ENCODE measurements at places on chromosomes 4 and X.
A peak's percentile ranks its signal among the peaks of the same experiment; 100 is the strongest.

DNA sequence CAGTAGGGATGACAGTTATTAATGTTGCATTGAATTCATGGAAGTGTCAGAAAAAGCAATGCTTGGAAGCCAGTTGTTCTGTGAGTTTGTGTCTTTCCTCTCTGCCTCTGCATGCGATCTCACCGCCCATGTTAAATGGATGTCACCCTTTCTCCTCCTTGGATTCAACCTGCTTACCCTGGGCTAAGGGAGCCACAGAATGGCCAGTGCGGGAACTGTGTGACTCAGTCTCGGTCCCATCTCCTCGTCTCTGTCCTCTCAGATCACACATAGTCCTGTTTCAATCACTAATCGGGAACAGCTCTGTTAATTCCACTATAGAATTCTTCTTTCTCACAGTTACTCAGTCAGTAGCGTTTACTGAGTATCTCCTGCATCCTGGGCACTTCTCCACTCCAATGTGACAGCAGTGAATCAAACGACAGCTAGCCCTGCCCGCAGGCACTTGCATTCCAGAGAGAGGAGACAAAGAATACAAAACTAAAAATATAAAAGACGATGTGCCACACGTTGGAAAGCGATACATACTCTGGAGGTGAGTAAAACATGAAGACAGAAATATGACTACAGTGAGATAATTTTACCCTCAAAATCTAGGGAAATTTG lies 53.6 kb upstream of the TLR3 start:
- DNase-seq = no peak

- no peak for DNase-seq
These were observed 217.4 kb upstream of the AADAT start for GRCh38 chr4:170307182-170307581.

DNA sequence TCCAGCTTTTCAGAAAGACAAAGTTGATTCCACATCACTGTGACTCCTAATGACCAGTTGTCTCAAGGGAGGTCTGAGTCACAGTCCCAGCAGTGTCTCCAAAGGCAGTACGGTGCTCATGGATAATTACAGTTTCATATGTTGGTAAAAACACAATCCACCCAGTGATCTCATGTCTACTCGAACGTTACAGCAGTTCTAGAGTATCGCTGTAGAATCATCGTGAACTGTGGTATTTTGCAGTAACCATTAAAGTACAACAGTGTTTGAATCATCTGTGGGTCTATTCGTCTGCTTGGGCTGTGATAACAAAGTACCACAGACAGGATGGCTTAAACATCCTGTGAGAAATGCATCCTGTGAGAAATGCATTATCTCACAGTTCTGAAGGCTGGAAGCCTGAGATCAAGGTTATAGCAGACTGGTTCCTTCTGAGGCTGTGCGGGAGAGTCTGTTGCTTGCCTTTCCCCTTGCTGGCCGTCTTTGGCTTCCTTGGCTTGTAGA lies 121.1 kb upstream of the SORBS2 start:
- no peak for DNase-seq

GRCh38 chr4:148053298-148054003 lies 321.6 kb downstream of the ARHGAP10 start:
- no peak for DNase-seq

- no peak for DNase-seq
These were observed 122.4 kb downstream of the KIT start for GRCh38 chr4:54780149-54780495.

DNA sequence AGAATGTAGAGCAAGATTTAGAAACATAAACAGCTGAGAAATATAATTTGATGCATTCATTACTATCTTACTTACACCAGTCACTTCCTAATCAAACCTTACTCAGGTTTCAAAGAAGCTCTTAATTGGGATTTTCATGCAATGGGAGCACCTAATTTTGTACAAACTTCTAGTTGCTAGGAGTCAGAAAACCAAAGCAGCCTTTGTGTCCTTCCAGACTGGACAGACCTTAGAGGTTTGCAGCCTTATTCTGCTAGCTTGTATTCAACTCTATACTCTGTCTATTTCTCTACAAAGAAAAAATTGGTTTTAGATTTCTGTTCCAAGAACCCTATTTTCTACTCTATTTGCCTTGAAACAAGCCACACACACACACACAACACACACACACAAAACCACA lies 19.4 kb downstream of the GABRA2 start:
- DNase-seq = no peak

DNA sequence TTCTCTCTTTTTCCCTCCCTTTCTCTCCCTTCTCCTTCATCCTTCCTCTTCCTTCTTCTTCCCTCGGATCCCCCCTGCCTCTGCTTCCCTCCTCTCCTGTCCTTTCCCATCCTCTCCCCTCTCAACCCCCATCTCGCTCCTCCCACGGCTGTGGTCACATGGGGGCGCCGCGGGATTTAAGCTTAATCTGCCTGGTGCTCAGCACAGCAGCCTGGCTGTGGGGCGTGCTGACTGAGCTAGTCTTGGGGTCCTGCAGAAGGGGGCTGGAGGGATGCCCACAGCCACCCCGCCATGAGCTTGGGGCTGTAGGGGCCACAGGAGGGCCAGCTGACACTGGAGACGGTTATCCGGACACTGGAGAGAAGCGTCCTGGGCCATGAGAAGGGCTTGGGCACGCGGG lies 10.7 kb downstream of the SMIM10L2A start:
- no peak for DNase-seq

GRCh38 chr4:139956507-139957017 lies 197.4 kb downstream of the MAML3 start:
- DNase-seq = no peak

- no peak for DNase-seq
These were observed 71.6 kb downstream of the ADAM29 start for GRCh38 chr4:174989791-174990190.

DNA sequence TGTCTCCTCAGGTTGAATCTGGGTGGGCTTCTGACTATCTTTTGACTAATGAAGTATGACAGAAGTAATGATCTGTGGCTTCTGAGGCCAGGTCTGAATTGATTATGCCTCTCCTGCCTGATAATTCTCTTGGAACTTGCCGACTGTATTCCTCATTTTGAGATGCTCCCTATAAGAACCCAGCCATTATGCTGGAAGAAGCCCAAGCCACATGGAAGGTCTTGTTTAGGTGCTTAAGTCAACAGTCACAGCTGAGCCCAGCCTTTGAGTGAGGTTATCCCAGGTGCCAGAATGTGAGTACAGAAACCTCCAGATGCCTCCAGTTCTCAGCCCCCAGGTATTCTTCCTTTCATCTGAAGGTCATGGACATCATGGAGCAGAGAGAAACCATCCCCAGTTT lies 456.6 kb downstream of the IL15 start:
- DNase-seq = no peak

GRCh38 chrX:129759576-129760061 lies 20.1 kb upstream of the SASH3 start:
- no peak for DNase-seq

GRCh38 chrX:109830157-109830703 lies 97.2 kb upstream of the ACSL4 start:
- DNase-seq = no peak

DNA sequence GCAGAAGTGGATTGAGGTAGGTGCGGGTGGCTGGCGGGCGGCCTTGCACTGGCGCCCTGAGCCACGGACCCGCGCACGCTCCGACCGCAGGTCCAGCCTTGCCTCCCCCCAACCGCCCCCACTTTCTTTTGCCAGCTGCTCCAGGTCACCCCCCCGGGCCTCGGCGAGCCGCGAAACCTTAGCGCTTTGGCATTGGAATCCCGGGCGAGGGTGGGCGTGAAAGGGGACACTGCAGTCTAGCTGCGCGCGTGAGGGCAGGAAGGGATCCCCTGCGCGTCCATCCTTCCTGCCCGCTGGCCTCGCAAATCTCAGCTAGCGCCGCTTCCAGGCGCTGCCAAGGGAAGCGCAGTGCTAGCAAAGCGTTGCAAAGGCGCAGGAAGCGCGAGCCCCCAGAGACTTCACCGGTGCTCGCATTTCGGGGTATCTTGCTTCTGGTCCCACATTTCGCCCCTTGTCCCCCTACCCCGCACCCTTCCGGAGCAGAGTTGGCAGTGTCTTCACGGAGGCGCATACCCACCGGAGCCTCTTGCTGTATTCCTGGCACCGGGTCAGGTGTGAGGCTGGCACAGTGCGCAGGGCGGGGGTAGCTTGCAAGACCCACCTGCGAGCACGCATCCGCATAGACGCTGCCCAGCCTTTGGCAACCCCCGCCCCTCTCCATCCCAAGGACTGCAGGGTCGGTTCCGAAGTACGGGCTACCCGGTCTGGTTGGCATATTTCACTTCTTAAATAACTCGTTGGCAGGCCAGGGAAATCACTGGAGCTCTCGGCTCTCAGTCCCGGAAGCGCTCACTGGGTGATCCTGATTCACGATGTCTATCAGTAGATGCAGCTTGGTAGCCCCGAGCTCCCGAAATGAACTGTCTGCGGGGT lies 104.4 kb downstream of the UCHL1 start:
- peak; percentile 43 for DNase-seq

DNA sequence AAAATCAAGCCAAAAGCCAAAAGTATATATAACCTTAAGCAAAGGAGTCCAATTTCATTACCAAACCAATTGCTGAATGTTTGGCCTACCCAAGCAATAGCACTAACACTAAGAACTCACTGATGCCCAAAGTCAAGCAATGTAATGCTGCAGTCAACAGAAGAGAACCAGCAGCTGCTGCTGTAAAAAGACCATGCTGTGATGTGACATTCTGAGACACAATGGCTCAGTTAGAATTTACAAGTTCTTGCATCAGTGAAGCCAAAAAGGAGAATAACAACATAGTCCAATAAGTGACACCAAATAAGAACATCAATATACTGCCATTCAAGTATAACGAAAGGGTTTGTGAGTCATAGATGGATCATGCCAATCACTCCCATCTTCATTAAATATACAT lies 514.0 kb upstream of the DIAPH2 start:
- no peak for DNase-seq

- no peak for DNase-seq
These were observed 49.3 kb upstream of the CD40LG start for GRCh38 chrX:136598631-136599030.

DNA sequence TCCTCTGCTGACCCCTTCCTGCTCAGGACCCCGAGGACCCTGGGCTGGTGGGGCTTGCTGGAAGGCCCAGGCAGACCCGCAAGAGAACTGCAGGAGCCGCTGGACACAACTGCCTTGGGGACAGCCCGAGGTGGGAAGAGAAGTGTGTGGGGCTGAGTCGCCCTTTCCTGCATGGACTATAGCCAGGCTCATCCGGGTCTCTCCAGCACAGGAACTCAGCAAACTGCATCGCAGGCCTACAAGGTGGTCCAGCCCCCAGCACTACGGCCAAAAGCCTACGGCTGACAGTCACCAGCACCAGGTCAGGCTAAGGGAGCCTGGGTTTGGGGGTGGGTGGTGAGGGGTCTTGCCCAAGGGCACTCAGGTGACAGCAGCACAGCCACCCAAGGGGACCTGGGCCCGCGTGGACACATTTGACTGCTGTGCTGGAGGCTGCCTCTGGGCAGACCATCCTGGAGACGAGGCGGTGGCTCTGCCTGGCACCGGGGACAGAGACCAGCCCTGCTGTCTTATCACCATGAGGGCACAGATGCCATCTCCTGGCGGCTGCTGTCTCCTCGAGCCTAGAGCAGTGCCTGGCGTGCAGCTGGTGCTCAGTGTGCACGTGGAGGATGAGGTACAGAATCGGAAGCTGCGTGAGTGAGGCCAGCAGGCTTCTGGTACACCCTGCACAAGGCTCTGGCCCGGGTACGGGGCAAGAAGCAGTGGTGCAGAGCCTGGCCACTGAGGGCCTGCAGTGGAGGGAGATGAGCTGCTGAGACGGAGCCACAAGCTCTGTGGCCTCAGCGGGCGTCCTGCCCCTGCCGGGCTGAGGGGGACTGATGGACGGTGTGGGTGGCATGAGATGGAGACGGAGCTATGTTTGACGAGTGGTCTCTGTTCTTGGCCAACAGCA lies 15.1 kb downstream of the LRPAP1 start:
- no peak for DNase-seq

GRCh38 chrX:44459501-44459900 lies 83.2 kb downstream of the FUNDC1 start:
- DNase-seq = no peak

GRCh38 chr4:139014371-139015268 lies 961 bp upstream of the NOCT start:
- DNase-seq = peak; percentile 71

- DNase-seq = no peak
These were observed 158.9 kb downstream of the GC start for GRCh38 chr4:71625005-71625404.

GRCh38 chr4:26909369-26909768 lies 48.7 kb downstream of the STIM2 start:
- no peak for DNase-seq

DNA sequence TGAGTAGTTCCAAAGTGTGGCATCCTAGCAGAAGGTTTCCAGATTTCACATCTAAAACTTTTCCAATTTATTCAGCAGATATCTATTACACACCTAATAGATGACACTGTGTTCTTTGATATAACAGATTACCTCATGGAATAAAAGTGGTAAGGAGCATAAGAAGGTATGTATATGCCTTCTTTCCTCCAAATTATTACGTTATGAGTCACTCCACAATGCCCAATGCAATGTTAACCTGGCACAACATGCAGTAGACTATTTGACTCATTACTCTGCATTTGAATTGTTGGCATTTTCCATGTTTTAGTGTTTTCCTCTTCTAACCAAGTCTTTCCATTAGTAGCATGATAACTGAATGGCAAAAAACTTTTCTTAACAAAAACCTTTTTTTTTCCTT lies 383.6 kb downstream of the ADGRL3 start:
- no peak for DNase-seq

DNA sequence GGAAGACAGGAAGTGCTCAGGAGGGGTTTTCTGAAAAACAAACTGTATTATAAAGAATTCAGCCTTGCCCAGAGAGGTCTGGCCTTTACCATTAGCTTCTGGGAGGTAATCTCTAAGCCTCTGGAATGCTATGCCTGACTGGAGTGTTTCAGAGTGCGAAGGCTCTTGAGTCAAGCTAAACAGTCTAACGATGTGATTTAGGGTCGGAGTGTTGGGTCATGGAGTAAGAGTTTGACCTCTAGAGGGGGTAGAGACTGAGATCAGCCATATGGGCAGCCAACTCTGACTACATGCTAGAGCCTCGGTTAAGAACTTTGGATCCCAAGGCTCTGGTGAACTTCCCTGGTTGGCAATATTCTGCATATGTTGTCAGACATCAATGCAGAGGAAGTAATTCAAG lies 15.0 kb downstream of the BOD1L1 start:
- no peak for DNase-seq

- no peak for DNase-seq
These were observed 1.9 kb downstream of the DCHS2 start for GRCh38 chr4:154489558-154490233.

- no peak for DNase-seq
These were observed 43.9 kb upstream of the SFRP2 start for GRCh38 chr4:153832720-153833287.
